ENCODE measurements at places on chromosomes 2 and 18.

DNA sequence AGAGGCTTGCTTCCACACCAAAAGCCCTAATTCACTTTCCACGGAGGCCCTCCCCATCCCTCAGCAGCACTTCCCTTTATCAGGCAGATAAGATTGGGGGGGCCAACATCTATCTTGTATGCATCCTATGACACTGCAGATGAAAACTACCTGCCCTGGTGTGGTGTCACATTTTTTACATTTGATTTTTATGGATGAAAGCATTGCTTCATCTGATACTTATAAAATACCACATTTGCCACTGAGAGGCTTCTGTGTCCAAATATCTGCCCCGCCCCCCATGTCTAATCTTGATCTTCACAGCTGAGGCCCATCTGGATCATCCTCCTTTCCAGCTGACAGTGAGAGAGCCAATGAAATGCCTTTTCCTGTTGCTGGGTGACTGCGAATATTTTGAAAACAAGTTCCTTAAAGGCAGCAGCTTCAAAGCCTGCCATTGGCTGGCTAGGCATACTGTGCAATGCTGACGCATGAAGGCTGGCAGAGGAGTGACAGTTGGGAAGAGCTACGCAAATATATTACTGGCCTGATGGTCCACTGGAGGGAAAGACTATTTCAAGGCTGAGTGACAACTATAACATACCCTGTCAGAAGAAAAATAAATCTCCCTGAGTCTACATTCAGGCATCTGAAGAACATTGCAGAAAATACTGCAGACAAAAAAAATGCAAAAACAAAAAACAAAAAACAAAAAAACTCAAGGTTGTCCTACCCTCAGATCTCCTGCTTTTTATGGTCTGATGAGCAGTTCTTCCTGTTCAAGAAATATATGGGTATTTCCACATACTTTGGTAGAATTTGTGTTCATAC, 318.7 kb downstream of the PDE11A start:
- peak; percentile 89 for DNase-seq

DNA sequence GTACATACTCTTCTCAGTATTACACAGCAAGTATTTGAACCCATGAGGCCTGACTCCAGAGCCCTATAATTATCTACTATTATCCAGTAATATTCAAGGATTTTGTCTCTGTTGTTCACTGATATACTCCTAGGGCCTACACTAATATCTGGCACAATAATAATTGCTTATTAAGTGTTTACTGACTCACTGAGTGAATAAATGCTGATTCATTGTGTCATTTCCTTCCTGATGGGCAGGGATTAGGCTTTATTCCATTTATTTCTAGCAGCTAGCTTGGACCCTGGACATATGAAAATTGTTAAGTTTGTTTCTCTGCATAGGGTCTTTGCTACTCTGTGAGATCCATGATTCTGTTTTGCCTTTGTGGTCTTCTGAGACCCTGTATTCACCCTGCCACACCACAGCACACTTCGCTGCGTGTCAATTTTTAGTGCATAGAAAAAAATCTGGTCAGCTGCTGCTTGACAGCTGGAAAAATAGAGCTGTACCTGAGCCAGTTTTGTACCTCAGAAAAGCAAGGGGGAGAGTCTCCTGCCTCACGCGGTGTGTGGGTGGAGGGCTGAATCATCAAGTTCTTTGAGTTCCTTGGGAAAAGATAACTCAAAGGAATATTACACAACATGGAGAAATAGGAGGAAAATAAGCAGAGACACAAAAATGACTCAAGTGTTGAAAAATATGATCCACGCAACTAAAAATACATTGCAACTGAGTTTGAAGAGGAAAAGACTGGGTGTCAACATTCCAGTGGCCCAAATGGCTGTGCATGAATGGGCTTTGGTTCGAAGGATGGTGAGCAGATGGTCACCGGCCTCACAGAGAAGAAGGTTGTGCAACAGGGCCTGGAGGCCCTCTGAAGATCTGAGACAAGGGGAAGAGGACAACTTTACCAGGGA, 18.9 kb upstream of the DPP4 start:
- peak; percentile 73 for DNase-seq

GRCh38 chr18:74271635-74272034, 20.1 kb downstream of the CYB5A start:
- DNase-seq = no peak

- no peak for DNase-seq
These were observed 8.7 kb upstream of the DPP4 start for GRCh38 chr2:162082681-162083080.

- DNase-seq = no peak
These were observed 87.4 kb downstream of the SLC66A3 start for GRCh38 chr2:11242542-11243174.

DNA sequence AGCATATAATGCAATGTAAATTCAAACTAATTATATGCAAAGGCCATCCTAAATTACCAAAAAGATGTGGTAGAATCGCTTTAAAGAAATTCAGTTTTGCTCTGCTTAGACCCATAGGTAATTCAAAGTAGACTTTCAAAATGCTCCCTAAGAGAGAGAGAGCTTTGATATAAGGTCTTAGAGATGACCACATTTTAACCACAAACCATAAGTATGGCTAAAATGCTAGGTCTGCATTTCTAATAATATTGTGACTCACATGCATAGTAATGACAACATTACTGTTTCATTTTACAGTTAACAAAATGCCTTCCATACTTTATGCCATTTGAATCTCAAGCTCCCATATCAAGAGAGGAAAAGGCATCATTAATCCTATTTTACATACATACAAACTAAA, 144.5 kb downstream of the RAD51AP2 start:
- no peak for DNase-seq

DNA sequence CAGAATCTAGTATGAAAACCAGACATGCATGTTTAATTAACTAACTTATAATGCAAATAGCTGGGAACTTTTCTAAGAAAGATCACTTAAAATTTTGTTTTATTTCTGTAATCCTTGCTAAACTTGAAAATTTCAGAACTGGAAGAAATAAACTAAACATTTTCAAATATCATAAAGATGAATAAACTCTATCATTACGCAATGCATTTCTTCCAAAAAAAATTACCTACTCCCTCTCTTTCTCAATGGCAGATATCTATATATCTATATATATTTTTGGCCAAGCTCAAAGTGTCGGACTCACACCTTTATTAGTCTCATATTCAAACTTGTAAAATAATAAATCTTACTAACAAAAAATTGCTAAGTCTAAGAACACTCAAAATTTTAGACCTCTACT, 158.1 kb downstream of the SLC39A10 start:
- no peak for DNase-seq

DNA sequence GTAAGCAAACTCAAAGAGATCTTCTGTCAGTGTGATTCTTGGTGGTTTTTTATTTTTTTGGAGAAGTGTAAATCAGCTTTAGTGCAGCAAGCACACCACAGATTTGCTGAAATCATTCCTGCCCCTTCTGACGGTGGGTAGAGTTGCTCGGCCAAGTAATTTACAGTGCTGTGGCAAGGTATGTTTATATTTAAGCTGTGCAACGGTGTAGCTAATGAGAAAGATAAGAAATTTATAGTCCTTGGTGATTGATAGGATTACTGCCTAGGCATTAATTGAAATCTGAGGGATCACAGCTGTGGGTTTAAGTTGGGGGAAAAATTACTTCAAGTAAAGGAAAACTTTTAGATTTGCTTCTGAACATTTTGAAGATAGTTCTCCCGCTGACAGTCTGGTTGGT, 286.6 kb downstream of the AGAP1 start:
- no peak for DNase-seq

DNA sequence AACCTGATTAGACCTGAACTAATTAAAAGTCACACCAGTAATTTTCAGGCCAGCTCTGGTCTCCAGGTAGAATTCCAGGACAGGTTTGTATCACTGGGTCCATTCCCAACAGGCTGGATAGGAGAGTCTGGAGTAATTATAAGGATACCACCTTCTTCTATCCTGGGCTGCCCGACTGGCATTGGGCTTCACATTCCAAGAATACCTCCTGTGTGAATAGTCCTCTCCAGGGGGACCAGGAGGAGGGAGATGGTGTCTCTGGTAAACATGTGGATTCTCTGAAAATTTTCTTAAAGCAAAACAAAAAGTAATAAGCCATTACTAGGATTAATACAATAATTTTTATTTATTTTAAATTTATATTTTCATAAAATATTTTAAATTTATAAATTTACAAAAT, 17.3 kb downstream of the DUSP11 start:
- no peak for DNase-seq

GRCh38 chr2:113876503-113877387, 13.1 kb upstream of the ACTR3 start:
- no peak for DNase-seq

DNA sequence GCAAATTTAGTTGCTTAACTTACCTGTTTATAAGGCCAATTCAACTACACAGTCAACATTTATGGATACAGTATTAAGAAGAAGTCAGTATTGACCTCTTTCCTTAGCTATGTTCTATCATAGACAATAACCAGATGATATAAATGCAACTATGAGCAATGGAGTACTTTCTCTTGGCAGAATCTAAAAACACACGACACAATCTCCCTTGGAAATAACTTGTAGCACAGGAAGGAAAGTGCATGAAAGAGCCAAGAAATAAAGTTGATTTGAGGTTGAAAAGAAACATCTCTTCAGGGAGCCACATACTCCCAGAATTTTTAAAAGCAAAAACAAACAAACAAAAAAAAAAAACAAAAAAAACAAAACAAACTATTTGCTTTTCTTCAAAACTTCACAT, 145.0 kb downstream of the EVA1A start:
- no peak for DNase-seq

- DNase-seq = no peak
These were observed 4.3 kb upstream of the HAAO start for GRCh38 chr2:42796427-42797248.

DNA sequence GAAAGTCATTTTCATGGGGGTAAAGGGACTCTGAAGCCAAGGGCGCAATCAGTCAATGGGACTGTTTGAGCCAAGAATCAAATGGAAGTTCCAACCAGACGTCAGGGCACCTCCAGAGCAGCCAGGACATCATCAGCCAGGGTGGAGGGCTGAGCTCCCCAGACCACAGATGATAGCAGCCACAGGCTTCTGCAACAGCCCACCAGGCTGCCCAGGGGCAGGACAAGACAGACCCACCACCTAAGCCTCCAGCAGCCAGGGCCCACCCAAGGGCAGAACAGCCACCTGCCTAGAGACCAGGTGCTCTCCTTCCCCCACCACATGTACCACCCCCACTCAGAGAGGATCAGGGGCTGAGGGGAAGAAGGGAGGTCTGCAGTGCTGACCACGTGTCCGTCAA, 53.8 kb upstream of the SLC66A3 start:
- peak; percentile 48 for DNase-seq

GRCh38 chr2:9440058-9440727, 16.7 kb downstream of the CPSF3 start:
- DNase-seq = no peak
